ENCODE measurements at places on chromosomes 4 and X.
A peak's percentile ranks its signal among the peaks of the same experiment; 100 is the strongest.

DNA sequence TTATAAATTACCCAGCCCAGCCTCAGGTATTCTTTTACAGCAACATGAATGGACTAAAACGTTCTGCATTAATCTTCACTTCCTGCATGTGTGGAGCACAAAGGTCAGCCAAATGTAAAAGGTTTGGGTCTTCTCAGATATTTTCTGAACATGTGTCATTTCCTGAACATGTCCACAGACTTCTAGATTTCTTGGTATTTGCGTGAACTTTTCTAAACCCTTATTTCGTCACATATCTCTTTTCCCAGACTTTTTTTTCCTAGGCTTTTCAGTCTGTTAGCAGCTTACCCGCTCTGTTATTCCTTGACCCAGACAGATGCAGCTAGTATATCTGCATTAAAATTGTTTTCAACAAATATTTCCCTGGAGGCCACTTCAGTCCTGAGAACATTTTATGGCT lies 57.3 kb upstream of the USP51 start:
- DNase-seq, result no peak

GRCh38 chr4:41784191-41784979 lies 35.9 kb upstream of the PHOX2B start:
- DNase-seq, result no peak

DNA sequence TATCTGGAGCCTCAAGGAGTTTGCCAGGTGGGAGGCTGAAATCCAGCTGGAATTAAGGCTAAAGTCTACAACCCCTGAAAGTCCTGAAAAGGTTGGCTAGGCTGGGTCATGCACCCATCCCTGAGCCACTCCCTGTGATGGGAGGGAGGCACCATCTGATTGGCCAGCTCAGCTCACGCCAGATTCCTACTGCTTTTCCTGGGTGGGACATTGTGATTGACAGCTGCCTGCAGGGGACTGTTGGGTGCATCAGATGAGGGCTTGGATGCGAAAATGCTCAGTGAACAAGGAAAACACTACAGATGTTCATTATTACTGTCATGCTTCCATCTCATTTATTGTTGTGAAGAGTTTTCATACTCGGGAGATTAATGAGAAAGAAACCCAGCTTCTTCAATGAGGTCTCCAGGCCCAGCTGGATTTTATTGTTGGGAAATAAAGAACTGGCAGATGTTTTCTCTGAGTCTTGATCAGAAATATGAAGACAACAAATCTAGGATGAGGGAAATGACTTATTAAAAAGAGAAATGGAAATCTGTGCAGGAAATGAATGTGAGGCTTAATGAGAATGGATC lies 185.9 kb downstream of the STK32B start:
- DNase-seq, result no peak

GRCh38 chr4:125703443-125703842 lies 388.7 kb downstream of the FAT4 start:
- DNase-seq, result no peak

GRCh38 chrX:20240201-20240600 lies 26.5 kb downstream of the RPS6KA3 start:
- no peak for DNase-seq

- DNase-seq, result no peak
Observed at GRCh38 chr4:136680271-136680670, 852.0 kb downstream of the PCDH18 start.

- DNase-seq, result no peak
Observed at GRCh38 chr4:142155347-142155746, 519.0 kb downstream of the IL15 start.

- DNase-seq, result no peak
Observed at GRCh38 chrX:100408713-100409609, 1.1 kb downstream of the PCDH19 start.

GRCh38 chr4:10982305-10982704 lies 297.7 kb upstream of the CLNK start:
- no peak for DNase-seq

- DNase-seq, result no peak
Observed at GRCh38 chr4:106738121-106738520, 298.0 kb downstream of the DKK2 start.

GRCh38 chr4:58491620-58492019 lies 1381.4 kb upstream of the IGFBP7 start:
- DNase-seq, result no peak

DNA sequence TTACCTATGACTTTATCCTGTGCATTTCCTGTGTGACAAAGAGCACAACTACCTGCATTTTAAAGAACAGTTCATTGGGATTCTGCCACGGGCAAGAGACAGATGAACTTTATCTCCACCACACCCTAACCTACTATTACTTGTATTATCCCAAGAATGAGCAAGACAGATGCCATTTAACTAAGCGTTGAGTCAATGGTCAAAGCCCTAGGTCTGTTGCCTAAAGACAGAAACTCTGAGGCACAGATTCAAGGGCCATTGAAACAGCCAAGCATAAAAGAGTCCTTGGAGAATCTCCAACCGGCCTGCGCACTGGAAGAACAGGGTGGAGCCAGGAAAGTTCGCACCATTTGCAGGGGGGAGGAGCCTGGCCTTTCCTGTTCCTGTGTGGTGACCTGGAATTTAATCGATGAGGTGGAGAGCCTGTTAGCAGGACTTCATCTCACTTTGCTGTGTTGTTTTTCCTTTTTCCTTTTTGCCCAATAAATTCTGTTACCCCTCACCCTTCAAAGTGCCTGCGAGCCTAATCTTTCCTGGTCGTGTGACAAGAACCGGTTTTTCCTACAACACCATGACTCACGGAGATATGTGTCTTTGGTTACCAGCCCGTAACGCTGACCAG lies 146.4 kb upstream of the DIAPH2 start:
- no peak for DNase-seq

DNA sequence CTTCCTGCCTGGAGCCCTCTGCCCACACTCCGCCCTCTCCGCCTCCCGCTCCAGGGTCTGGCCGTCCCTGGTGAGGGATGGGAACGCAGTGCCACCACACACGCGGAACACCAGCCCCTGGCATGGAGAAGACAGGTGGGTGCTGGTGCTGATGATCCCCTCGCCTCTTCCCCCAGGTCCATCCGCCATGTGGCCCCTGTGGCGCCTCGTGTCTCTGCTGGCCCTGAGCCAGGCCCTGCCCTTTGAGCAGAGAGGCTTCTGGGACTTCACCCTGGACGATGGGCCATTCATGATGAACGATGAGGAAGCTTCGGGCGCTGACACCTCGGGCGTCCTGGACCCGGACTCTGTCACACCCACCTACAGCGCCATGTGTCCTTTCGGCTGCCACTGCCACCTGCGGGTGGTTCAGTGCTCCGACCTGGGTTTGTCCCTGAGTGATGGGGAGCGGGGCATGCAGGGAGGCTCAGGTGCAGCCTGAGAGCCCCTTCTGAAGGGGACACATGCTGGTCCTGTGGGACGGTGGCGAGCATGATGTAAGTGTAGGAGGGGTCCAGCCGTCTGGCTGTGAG lies 9.8 kb downstream of the BGN start:
- DNase-seq, result no peak

- no peak for DNase-seq
Observed at GRCh38 chr4:153834901-153835300, 46.0 kb upstream of the SFRP2 start.

DNA sequence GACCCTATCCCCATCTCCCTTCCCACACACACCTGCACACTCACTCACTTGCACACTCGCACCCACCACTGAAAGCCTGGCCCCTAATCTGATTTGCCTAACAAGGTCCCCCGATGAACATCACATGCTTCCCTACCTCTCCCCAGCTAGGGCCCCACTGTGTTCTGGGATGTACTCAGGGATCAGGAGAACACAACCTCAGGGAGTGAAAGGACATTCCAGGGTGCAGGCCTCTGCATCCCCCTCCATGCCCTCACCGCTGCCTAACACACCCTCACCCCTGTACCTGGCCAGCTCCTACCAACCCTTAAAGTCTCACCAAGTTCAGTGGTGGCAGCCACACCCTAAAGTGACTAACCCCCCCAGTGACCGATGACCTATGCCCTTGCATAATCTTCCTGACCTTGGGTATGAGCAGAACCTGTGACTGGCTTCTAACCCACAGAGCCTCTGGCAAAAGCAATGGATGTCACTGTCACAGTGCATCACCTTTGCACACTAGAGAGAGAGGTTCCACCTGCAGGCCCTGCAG lies 2.4 kb upstream of the AFAP1 start:
- no peak for DNase-seq

DNA sequence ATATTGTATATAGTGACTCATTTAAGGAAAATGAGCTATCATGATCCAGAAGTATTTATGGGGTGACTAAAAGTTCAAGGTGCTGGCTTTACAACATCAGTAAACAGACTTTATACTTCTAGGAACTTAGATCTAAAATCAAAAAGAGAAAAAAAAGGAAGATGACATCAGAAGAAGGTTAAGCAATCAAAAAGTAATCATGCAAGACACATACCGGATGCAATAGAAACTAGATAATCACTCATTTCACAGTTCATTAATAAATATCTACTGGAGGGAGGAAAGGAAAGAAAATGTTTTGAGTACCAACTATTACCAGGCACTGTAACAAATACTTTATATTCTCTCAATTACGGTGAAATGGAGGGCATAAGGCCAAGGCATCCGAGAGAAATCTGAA lies 276.4 kb downstream of the SPRY1 start:
- no peak for DNase-seq

DNA sequence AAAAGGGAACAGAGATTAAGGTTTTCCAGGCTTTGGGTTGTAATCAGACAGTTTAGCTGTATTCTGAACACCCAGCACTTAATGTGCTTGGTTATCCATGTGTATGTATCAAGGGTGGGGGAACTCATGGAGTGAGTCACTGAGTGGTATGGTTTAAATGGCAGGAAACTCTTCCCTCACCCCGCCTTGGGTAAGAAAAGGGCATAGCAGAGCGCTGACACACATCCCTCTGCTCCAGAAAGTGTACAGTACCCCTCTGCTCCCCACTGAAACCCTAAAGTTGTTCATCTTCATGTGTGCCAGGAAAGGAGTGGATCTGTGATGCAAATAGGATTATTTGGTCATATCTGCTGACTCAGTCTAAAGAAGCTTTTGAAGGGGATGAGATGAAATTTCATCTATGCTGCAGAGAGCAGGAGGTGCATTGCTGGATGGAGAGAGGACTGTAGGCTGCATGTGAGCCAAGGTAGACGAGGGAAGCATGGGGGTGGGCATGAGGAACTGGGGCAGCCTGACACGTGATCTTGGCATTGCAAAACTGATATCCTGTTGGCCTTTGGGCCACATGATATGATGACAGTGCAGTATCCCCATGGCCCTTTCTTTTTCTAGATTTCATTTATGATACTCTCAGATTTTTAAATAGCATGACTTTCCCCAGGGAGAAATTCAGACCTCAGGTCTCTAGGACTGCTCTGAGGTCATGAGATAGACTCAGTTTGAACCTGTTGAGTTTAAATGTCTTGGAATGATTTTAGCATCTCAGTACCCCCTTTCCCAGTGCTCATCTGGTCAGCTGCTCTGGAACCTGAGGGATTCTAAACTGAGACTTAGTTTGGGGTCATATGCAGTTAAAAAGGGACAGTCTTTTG lies 84.8 kb downstream of the TMEM164 start:
- DNase-seq, result no peak

- no peak for DNase-seq
Observed at GRCh38 chrX:141811438-141811837, 26.7 kb upstream of the MAGEC3 start.

GRCh38 chr4:130368668-130369067 lies 1272.7 kb downstream of the C4orf33 start:
- DNase-seq, result no peak

- DNase-seq, result no peak
Observed at GRCh38 chr4:151418856-151419255, 9.9 kb downstream of the FHIP1A start.

GRCh38 chr4:176262243-176262642 lies 6.8 kb downstream of the ASB5 start:
- DNase-seq, result no peak

GRCh38 chrX:132271311-132271778 lies 52.1 kb upstream of the RAP2C start:
- DNase-seq, result no peak

- DNase-seq, result peak; percentile 78
Observed at GRCh38 chr4:3320361-3321023, 27.7 kb downstream of the RGS12 start.

GRCh38 chr4:150176547-150176946 lies 98.3 kb downstream of the DCLK2 start:
- DNase-seq, result no peak

- DNase-seq, result no peak
Observed at GRCh38 chr4:2913168-2913567, 50.0 kb downstream of the NOP14 start.

DNA sequence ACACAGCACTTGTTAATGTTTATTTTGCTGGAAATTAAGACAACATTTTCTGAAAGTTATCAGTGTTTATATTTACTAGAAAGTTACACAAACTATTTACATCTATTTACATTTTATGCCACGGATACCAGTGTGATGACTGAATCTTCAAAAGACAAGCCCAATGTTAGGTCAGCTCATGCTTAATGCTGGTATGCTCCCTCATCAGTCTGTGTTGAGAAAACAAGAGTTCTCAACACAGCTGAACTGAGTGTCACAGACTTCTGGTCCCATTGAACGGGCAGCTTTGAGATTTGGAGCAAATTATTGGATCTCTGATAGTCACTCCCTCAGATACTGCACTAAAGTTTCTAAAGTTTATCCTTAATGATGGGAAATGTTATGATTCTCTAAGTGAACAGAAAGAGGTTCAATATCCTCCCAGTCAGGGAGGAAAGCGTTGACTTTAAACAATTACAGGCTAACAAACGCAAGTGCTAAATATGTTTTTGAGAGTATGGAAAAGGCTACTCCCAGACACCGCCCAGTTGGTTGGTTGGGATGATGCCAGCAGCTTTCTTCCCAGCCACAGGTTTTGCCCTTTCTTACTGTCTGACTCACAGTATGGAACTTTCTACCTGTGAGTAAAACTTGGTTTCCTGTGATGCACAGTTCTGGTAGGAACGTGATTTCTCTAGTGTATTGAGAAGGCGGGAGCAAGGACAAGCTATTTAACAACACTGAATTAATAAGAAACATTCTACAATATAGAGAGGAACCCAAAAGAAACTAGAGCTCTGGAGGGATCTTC lies 1293.6 kb upstream of the TENM3 start:
- DNase-seq, result no peak

DNA sequence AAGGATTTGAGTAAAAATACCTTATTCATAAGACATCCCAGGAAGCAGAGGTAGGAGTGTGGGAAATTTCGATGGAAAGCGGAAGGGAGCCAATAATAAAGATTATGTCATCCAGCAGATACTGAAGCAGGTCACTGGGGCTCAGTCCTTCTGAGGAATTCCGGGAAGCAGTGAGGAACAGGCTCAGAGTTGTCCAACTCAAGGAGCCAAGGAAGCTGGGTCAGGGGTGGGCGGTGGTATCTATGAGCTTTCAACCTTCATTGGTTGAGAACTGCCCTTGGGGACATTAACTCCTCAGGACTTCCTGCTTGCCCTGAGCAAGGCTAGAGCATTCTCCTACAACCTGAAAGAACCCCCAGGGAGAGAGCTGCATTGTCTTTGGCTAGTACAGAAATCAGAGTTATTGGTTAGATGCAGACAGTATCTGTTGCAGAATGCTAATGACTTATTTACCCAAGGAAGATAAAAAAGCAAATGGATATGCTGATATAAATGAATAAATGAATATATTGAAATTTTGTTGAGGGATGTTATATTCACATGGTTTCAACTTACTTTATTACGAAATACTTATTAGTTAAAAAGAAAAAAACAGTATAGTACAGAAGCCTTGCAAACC lies 68.2 kb downstream of the DMP1 start:
- DNase-seq, result no peak
